ENCODE measurements at places on chromosomes 11 and 22. TPM values are rescaled to one million over a fixed set of nuclear protein-coding genes. Genes with fewer than 3 reads are reported as not detected.

DNA sequence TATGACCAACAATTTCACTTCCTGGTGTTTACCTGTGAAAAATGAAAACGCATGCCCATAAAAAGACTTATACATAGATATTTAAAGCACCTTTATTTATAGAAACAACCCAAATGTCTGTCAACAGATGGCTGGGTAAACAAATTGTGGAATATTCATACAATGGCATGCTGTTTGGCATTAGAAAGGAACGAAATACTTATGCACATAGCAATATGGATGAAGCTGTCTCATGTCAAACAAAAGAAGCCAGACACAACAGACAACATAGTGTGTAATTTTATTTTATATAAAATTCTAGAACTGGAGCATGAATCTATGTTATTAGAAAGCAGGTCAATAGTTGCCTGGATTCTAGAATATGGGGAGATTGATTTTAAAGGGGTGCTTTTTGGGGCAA lies 38.0 kb downstream of the GRK3 start:
- peaks cover 47% of the 10 kb centered on the region for H3K36me3 ChIP-seq
- no peak for DNase-seq
- H3K27ac ChIP-seq: no peak overlapping the region
- no peaks in the 10 kb centered on the region for H3K27me3 ChIP-seq
- H3K4me1 ChIP-seq: peaks cover 32% of the 10 kb centered on the region

- no peaks in the 10 kb centered on the region for H3K36me3 ChIP-seq
- no peak for DNase-seq
- no peaks in the 10 kb centered on the region for H3K27me3 ChIP-seq
- H3K27ac ChIP-seq: no peak overlapping the region
Observed at GRCh38 chr11:105399511-105399910, 210.4 kb upstream of the GRIA4 start.

PSMC3 gene
- 214 TPM for total RNA-seq

UEVLD gene
- 26.4 TPM for total RNA-seq

DNA sequence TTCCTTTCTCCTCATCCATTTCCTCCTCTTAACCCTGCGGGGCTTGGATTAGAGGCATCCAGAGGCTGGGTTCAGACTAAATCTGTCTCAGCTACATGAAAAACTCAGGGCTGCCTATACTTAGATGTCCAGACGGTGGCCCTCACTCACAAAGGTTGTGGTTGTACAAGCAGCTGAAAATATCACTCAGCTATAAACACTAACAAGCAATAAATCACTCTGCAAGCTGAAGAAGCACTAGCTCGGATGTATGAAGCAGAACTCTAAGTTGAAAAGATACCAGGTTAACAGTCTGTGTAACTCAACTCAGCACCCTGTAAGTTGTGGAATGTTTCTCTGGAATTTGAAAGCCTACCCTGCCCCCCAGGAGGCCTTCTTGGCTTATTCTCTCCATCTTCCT lies 82.9 kb downstream of the EXT2 start:
- peaks cover 8% of the 10 kb centered on the region for H3K4me1 ChIP-seq
- peaks cover under 1% of the 10 kb centered on the region for H3K36me3 ChIP-seq
- DNase-seq: no peak
- no peak overlapping the region for H3K27ac ChIP-seq
- no peaks in the 10 kb centered on the region for H3K27me3 ChIP-seq

HBD gene
- not detected for total RNA-seq

GRCh38 chr22:35868938-35869337 lies 151.3 kb downstream of the APOL5 start:
- H3K4me1 ChIP-seq: no peaks in the 10 kb centered on the region
- peaks cover 5% of the 10 kb centered on the region for H3K27me3 ChIP-seq
- H3K27ac ChIP-seq: no peak overlapping the region
- no peak for DNase-seq

- H3K36me3 ChIP-seq: peaks cover 3% of the 10 kb centered on the region
- H3K4me3 ChIP-seq: no peak overlapping the region
- H3K27me3 ChIP-seq: peaks cover 10% of the 10 kb centered on the region
- H3K4me1 ChIP-seq: no peaks in the 10 kb centered on the region
- no peak for DNase-seq
Observed at GRCh38 chr22:41364233-41364632, 17.5 kb upstream of the TEF start.

GRCh38 chr11:1078191-1078601 lies 3.5 kb downstream of the MUC2 start:
- H3K4me3 ChIP-seq: no peak overlapping the region
- no peaks in the 10 kb centered on the region for H3K4me1 ChIP-seq
- DNase-seq: no peak
- H3K27me3 ChIP-seq: no peaks in the 10 kb centered on the region

KCNE3 gene
- total RNA-seq: not detected

DNA sequence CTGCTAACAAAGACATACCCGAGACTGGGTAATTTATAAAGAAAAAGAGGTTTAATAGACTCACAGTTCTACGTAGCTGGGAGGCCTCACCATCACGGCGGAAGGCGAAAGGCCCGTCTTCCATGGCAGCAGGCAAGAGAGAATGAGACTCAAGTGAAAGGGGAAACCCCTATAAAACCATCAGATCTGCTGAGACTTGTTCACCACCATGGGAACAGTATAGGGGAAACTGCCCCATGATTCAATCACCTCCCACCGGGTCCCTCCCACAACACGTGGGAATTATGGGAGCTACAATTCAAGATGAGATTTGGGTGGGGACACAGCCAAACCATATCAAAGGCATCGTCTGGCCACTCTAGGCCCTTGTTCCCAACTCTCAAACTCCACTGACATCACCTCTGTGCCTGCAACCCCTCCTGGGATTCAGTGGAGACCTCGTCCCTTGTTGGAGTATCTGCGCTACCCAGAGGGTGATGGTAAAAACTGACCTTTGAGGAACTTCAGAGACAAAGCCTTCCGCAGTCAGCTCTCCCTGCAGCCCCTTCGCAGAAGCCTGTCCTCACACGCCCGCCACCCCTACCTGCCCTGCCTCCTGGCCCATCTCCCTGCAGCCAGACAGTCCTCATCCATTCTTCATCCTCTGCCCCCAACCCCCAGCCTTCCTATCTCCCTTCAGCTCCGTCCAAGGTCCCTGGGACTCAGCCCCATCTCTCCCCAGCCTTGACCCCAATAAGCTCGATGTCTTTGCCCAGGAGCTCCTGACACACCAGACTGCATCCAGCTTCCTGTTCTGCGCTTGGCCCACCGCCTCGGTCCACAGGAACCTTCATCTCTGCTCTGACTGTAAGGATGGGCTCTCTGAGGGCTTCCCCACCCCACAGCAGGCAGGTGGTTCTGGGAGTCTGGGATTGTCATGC lies 15.8 kb downstream of the CCND1 start:
- no peak overlapping the region for H3K27ac ChIP-seq
- no peaks in the 10 kb centered on the region for H3K27me3 ChIP-seq
- no peak overlapping the region for H3K4me3 ChIP-seq
- DNase-seq: no peak
- no peaks in the 10 kb centered on the region for H3K36me3 ChIP-seq
- H3K4me1 ChIP-seq: no peaks in the 10 kb centered on the region

MYBPC3 gene
- not detected for total RNA-seq

- H3K27ac ChIP-seq: no peak overlapping the region
- H3K4me3 ChIP-seq: no peak overlapping the region
- no peaks in the 10 kb centered on the region for H3K36me3 ChIP-seq
Observed at GRCh38 chr11:61589961-61590360, 9.1 kb upstream of the SYT7 start.

DNAJB13 gene
- 0.52 TPM for total RNA-seq

GRCh38 chr11:29484548-29484947 lies 532.3 kb downstream of the KCNA4 start:
- H3K4me3 ChIP-seq: no peak overlapping the region
- no peak overlapping the region for H3K27ac ChIP-seq
- H3K27me3 ChIP-seq: no peaks in the 10 kb centered on the region
- H3K4me1 ChIP-seq: no peaks in the 10 kb centered on the region
- no peaks in the 10 kb centered on the region for H3K36me3 ChIP-seq

DNA sequence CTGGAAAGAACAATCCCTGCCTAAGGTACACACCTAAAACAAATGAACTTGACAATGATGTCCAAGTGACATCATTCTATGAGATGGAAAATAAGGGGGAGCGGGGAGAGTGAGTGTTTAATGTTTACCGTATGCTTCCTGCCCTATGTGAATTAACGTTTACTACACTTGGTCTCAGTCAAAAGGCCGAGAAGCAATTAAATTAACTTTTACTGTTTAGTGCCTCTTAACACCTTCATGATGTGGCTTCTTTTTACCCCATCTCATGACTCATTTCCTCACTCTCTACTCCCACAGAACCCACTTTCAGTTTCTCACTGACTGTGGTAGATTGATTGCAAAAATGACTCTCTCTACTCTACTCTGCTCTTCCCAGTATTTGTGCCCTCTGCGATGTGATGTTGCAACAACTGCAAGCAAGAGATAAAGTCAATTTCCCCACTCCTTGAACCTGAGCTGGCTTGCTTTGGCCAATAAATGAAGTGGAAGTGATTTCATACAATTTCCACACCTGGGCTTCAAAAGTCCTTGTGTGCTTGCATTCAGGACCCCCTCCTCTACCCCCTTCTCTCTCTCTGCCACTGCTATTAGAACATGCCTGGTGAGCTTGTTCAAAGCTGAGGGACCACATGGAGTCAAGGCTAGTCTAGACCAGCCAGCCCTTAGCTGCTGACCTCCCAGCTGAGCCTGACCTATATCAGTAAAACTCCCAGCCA lies 11.6 kb upstream of the ALKBH3 start:
- H3K27me3 ChIP-seq: peaks cover 52% of the 10 kb centered on the region
- no peaks in the 10 kb centered on the region for H3K36me3 ChIP-seq
- peaks cover 27% of the 10 kb centered on the region for H3K4me1 ChIP-seq
- H3K27ac ChIP-seq: peak overlapping the region; percentile 38
- H3K4me3 ChIP-seq: no peak overlapping the region

DNA sequence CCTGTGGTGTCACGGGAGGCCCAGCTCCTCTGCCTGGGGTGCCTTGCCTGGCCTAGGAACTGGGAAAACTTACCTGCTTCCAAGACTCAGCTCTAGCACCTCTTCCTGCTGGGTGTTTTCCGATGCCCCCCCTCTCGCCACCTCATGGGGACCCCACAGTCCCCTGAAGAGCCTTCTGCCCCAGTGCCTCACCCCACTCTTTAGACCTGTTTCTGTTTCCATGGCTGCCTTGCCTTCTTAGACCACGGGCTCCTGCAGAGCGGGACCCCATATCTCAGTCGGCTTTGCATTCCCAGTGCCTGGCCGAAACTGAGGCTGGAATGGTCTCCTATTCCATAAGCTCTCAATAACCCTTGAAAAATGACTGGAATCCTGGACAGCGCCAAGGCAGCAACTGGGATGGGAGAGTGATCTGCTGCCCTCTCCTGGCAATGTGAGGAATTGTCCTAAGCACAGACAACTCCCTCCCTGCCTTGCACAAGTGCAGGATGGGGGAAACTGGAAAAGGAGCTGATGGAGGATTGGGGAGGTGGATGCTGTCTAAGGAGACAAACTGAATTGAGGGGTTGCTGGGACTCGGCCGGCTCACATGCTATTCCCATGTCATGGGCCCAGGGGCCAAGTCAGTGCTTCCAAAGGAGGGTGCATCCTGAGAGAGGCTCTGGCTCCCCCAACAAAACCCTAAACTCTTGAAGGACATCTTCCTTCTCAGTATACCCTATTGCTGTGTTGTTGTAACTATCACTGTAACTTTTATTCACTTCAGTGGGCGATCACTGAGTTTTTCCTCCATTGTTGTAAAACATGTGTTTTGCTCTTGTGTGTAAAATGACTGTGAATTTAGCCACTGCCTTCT lies 26.6 kb upstream of the IL17RA start:
- H3K27ac ChIP-seq: no peak overlapping the region
- H3K27me3 ChIP-seq: peaks cover 3% of the 10 kb centered on the region
- H3K4me3 ChIP-seq: no peak overlapping the region

SYT9 gene
- total RNA-seq: not detected

CSNK1E gene
- 160 TPM for total RNA-seq

TTC9C gene
- 39.4 TPM for total RNA-seq

NCF4 gene
- 15.7 TPM for total RNA-seq

PGR gene
- not detected for total RNA-seq

- H3K36me3 ChIP-seq: peaks cover 54% of the 10 kb centered on the region
- DNase-seq: no peak
- peaks cover 16% of the 10 kb centered on the region for H3K4me1 ChIP-seq
- H3K27me3 ChIP-seq: no peaks in the 10 kb centered on the region
Observed at GRCh38 chr11:62622476-62623089, 797 bp upstream of the B3GAT3 start.

DNA sequence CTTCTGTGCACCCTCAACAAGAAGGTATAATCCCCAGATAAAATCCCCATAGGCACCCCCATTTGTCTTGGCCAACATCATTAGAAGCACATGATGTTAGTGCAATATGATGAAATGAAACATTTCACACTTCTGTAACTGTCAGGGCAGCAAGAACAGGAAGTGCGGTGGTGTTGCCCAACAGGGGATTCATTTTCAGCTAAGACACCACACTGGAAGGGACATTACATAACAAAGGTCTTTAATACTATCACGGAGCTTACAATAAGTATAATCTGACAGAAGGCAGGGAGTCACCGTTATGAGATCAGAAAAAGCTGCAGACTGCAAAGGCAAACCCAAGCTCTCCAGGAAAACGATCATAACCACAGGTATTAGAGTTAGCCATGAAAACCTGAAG lies 2.0 kb downstream of the OR52W1 start:
- H3K36me3 ChIP-seq: peaks cover 19% of the 10 kb centered on the region
- peaks cover 2% of the 10 kb centered on the region for H3K27me3 ChIP-seq
- peak overlapping the region; percentile 52 for H3K27ac ChIP-seq
- H3K4me3 ChIP-seq: no peak overlapping the region
- no peak for DNase-seq

SMC1B gene
- 0.50 TPM for total RNA-seq

SCYL1 gene
- 94.4 TPM for total RNA-seq

GRCh38 chr11:27912916-27913315 lies 195.0 kb downstream of the KIF18A start:
- H3K4me3 ChIP-seq: no peak overlapping the region
- H3K36me3 ChIP-seq: no peaks in the 10 kb centered on the region
- no peak for DNase-seq
- no peaks in the 10 kb centered on the region for H3K27me3 ChIP-seq
- peaks cover 1% of the 10 kb centered on the region for H3K4me1 ChIP-seq

GRCh38 chr22:20532256-20532993 lies 25.0 kb downstream of the MED15 start:
- peaks cover 44% of the 10 kb centered on the region for H3K36me3 ChIP-seq
- no peak overlapping the region for H3K4me3 ChIP-seq
- no peaks in the 10 kb centered on the region for H3K27me3 ChIP-seq
- peak overlapping the region; percentile 23 for H3K27ac ChIP-seq
- peaks cover 21% of the 10 kb centered on the region for H3K4me1 ChIP-seq

DNA sequence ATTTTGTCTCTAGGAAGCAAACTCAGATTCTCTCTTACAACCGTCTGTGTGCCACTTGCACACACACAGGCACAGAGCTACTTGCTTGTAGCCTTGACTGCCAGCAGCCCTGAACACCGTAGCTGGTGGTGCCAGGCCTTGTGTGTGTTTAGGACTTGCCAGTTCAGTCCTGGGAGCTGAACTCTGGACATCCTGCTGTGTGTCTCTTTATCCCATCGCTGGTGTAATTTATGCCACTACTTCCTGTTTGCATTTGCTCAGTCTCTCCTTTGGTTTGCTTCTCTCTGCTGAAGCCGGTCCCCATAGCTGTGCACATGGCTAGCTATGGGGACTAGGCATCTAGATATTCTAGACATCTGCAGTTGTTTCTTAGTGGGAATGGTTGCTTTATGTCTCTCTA lies 24.0 kb downstream of the MARK2 start:
- peak overlapping the region; percentile 43 for H3K27ac ChIP-seq
- H3K36me3 ChIP-seq: peaks cover 38% of the 10 kb centered on the region
- H3K4me3 ChIP-seq: no peak overlapping the region
- no peaks in the 10 kb centered on the region for H3K27me3 ChIP-seq
